ENCODE measurements at places on chromosomes 6 and 20.

DNA sequence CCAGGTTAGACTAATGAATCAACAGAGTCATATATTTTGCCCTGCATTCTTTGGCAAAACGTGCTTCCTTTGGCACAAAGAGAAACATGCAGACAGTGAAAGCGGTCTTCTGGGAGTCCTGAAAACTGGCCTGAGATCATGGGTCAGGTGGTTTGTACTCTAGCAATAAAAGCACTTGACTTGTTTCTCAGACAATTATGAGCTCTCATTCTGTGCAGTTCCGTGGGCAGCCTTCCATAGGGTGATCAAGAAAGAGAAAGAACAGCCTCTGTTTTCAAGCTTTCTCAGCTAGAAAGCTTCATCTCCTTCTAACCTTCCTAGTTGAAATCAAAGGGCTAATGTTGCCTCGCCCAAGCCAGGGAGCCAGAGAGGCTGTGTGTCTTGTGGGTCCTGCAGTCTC lies 62.7 kb upstream of the ISM1 start:
- DNase-seq = no peak

- no peak for DNase-seq
Observed at GRCh38 chr6:98769546-98769945, 64.8 kb upstream of the POU3F2 start.

DNA sequence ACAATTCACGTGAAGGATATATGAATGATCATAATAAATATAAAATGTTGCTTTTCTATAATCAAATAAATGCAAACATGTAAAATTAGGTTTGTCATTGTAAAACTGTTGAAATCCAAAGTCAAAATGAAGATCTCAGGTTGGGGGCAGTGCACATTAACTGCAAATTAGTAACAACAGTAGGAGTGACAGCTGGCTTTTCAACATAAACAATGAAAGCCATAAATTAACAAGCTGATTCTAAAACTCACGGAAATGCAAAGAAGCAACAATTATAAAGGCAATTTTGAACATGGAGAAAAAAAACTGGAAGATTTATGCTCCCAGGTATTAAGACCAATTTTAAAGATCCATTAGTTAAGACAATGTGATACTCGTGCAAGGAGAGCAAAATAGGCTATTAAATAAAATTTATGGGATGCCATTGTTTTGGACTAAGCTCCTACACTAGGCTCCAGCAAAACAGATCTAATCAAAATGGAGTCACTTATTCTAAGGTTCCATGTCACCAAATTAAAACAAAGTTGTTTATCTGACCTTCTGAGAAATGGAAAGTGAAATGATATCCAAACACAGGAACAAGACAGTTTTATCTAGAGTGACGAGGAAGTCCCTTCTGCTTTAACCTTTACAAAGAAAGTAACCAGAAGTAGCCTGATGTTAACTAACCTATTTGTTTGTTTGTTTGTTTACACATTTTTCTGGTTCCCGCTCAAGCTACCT lies 770.8 kb downstream of the EPHA7 start:
- no peak for DNase-seq

GRCh38 chr6:123036648-123037047 lies 40.6 kb downstream of the CLVS2 start:
- DNase-seq = no peak

GRCh38 chr20:41029150-41029901 lies 704 bp downstream of the TOP1 start:
- no peak for DNase-seq

GRCh38 chr6:7021301-7021700 lies 86.5 kb upstream of the RREB1 start:
- DNase-seq = no peak

GRCh38 chr20:39112178-39112743 lies 150.1 kb downstream of the DHX35 start:
- DNase-seq = no peak

DNA sequence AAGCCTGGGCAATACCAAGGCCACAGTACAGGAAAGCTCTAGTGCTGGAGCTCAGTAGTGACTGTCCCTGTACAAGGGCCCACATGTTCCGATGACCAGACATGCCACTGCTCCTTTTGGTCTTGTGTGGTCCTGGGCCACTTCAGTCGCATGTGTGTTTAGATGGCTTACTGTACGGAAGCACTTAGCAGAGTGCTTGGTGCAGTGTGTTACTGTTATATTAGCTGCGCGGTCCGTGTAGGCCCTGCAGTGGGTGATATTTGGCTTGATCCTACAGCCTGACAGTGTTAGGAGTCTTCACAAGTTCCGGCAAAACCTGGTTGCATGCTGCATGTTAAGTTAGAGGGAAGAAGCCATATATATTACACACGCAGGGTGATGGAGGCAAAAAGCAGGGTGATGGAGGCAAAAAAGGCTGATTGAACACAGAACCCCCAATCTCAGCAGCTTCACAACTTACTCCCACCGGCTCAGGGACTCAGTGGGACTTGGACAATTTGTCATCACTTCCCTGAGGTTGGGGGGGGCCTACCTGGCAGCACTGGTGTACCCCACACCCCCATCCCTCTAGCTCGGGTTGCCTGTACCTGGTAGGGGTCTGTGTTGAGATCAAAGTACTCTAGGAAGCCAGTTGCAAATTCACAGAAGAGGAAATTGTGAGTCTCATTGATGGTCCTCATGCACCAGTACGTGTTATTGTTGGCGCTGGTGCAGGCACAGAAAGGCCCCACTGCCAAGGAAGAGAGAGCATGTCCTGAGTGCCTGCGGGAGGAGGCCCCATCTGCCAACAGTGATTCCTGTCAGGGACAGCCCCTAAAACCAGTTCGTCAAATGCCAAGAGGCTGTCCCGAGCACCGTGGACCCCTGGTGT lies 122.6 kb downstream of the SULF2 start:
- no peak for DNase-seq

GRCh38 chr6:92979281-92979680 lies 440.1 kb downstream of the EPHA7 start:
- DNase-seq = no peak

GRCh38 chr6:170367241-170367640 lies 60.7 kb downstream of the FAM120B start:
- no peak for DNase-seq

DNA sequence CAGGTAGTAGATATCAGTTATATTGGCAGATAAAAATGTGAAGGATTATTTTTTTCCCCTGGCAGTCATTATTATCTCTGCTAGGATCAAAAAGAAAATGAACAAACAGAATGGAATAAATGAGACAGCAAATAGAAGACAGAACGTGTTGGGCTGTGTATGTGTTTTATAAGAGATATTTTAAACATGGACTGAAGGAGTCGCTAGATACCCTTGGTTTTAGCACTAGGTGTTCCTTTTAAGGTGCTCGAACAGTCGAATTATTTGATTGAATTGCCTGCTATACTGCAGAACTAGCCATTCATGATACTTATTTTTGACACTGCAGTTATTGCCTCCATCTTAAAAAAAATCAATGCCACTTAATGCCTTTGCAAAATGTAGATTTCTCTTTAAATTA lies 3.7 kb downstream of the GRIK2 start:
- no peak for DNase-seq

- DNase-seq = no peak
Observed at GRCh38 chr6:88855541-88856147, 107.8 kb downstream of the RNGTT start.

DNA sequence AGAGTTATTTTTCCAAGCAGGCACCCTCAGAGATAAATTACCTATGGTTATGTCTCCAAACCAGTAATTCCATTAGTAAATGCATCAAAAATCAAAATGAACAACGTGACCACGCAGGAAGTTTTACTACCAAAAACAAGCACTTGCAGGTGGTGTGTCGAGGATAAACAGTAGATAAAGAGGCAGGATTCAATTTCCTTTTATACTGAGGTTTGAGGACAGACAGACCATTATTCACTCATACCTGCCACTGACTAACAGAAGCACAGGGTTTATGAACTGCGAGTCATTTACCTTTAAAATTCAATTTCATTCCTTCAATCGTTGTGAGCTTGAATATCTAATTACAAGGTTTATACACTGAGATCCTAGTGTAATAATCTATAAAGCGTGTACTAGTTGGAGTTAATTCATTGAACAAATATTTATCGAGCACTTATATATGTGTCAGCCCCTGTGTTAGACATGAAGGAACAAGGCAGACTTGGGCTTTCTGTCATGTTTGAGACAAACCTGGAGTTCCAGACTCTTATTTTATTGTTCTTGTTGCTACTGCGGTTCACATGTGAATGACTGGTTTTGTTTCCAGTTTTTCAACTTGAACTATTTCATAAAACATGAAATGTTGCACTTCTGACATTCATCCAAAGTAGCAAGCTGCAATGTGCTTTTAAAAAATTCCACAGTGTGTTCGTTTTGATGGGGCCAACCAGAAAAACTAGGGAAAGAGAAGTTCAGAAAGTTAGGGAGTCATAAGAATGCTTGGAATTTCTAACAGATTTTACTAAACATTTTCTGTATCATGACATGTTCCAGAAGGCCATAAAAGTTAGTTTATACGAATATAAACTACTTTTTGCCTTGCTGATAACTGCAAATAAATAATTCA lies 205.6 kb downstream of the UST start:
- no peak for DNase-seq

Data from activated CD4-positive, alpha-beta T cell treated with anti-CD3 and anti-CD28 coated beads for 1 hour (primary cell).